ENCODE measurements at places on chromosomes 12 and 14.

- no peak for DNase-seq
Measured at GRCh38 chr14:78130356-78130755, 39.8 kb upstream of the NRXN3 start.

DNA sequence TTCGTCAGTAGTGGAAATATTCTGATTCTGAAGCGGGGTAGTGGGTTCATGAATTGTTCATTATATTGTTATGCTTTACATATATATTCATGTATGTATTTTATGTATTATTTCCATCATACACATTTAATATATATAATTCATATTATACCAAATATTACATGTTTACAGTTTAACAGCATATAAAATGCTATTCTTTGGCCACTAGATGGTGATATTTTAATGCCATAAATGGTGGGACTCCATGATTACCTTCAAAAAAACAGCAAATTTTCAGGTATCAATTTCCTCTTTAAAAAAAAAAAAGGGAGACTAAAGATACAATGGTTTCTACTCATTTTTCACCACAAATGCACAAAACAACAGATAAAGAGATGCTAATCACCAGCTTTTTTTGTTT lies 41.0 kb downstream of the BDKRB1 start:
- DNase-seq, result no peak

DNA sequence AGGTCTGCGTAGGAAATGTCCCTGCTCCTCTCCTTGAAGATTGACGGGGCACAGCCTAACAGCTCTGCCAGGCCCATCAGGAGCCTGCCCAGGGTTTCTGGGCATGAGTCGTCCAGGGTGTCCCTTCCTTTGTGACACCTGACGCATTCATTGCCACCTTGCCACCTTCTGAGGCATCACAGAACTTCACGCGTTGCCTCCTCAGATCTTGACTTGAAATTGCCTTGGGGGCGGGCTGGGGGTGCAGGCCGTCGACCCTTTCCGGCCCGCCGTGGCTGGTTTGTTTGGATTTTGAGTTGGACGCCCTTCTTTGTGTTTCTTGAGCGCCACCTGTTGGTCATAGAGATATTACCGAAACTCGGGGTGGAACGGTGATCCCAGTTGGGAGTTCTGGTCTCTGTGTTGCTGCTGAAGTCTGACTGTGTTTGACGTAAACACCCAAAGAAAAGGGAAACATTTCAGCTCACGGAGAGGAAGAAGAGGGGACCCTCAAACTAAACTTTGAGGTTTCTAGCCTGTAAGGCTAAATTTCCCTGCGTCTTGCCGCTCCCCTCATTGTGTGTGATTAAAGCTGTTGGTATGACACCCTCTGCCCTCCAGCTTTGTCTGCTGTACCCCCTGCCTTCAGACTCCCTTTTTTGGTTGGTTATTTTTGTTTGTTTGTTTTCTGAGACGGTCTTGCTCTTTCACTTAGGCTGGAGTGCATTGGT lies 44.6 kb downstream of the MLXIP start:
- DNase-seq, result peak; percentile 53

- no peak for DNase-seq
Measured at GRCh38 chr14:55314449-55314848, 43.2 kb downstream of the FBXO34 start.

DNA sequence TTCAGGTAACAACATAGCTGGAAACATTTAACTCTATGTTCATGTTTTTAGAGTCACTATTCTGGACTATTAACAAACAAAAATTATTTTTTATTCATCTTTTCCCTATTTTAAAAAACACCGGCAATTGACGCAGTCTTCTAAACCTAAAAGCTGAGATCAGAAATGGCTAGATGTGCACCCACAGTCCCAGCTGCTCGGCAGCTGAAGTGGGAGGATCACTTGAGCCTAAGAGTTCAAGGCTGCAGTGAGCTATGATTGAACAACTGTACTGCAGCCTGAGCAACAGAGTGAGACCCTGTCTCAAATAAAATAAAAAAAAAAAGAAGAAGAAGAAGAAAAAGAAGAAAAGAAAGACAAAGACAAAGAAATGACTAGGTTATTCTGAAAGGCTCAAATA lies 64.5 kb downstream of the PAX9 start:
- DNase-seq, result no peak

GRCh38 chr12:120117961-120118320 lies 1.4 kb upstream of the RAB35 start:
- DNase-seq, result no peak

DNA sequence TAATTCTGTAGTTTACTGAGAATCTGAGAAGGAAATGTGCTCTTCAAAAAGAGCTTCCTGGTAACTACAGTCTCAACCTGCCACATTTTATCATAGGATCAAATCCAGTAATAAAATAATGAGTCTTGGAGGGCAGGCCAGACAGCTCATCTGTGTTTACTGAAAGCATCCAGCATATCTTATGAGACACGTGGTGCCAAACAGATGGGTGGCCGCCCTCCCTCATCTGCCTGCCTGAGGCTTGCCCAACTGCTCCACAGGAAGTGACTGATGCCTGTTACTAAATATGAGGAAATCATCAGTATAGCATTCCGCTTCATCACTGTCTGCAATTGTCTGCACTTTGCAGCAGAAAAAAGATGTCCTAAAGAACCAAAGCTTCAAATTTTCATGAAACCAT lies 13.5 kb downstream of the DHRS7 start:
- no peak for DNase-seq

DNA sequence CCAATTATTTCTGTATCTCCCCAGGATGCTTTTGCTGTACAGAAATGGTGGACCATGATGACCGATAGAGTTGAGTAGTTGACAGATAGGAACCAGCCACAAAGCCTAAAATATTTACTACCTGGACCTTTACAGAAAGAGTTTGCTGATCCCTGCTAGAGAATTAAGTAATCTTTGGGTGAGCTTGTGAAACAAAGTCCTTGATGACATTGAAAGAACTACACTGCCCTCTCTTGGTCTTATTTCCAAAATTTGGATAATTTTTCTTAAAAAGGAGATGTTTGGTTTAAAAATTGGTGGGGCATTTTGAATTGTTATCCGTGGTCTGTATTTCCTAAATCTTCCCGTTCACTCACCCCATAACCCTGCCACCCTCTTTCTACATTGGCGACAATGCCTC lies 13.7 kb upstream of the TCTN1 start:
- DNase-seq, result no peak

- no peak for DNase-seq
Measured at GRCh38 chr14:106813477-106813823, 1287.1 kb downstream of the TMEM121 start.

- no peak for DNase-seq
Measured at GRCh38 chr14:76109087-76109880, 42.4 kb upstream of the GPATCH2L start.

DNA sequence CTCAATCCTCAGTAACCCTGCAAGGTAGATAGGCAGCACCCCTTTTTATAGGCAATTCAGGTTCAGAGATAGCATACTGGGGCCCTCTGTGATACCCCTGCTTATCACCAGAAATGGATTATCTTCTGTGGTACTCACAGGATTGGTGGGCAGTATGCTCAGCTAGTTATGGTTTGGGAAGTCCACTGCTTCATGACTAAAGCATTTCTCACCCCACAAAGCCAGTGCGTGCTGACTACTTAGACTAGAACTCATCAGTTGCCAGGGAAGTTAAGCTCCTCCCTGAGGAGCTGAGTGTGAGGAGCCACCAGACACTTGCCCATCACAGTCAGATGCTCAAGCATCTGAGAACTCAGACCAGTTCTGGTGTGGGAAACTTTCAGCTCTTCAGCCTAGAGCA lies 76.3 kb downstream of the SCAF11 start:
- DNase-seq, result no peak

- DNase-seq, result no peak
Measured at GRCh38 chr12:121719926-121720414, 7.4 kb downstream of the TMEM120B start.

GRCh38 chr12:29317556-29318363 lies 63.2 kb downstream of the ERGIC2 start:
- DNase-seq, result peak; percentile 3

DNA sequence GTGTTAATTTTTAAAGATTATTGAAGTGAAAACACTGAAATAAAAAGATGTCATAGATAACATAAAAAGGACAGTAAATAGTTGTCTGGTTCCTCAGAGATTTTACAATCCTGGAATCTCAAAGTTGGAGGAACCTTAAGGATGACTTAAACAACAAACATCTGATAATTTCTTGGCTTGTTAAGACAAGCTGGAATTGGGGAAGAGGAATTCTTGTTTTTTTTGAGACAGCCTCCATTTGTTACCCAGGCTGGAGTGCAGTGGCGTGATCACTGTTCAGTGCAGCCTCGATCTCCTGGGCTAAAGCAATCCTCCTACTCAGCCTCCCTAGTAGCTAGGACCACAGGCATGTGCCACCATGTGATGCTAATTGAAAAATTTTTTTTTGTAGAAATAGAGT lies 2.3 kb downstream of the ZNF410 start:
- DNase-seq, result no peak

Measured in amygdala (tissue), 56 donors.